ENCODE measurements at places on chromosomes 16 and 17.

DNA sequence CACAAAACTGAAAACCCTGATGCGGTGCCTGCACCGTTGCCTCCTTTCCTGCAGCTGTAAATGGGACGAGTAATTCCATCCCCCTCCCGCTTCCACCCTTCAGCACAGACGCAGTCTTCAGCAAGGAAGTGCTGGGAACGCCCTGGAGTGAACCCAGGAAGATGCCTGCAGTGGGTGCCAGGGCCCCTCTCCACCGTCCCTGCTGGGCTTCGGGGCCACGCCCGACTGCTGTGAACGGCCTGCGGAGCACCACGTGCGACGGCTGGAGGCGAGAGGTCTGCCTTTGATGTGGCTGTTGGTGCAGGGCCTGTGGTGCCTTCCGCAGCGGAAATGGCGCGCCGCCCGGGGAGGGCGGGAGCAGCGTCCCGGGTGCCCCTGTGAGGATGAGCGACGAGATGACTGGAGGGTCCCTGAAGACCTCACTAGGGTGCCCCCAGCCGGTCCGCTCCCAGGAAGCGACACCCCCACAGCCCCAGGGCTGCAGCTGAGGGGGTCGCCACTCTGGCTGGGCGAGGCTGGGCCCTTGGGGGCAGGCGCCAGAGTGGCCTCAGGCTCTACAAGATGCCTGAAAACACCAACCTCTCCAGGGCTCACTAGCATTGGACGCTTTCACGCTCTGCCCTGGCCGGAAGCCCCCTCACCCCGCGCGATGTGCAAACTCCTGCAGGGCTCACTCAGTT lies 749 bp upstream of the MC1R start:
- DNase-seq, result no peak

DNA sequence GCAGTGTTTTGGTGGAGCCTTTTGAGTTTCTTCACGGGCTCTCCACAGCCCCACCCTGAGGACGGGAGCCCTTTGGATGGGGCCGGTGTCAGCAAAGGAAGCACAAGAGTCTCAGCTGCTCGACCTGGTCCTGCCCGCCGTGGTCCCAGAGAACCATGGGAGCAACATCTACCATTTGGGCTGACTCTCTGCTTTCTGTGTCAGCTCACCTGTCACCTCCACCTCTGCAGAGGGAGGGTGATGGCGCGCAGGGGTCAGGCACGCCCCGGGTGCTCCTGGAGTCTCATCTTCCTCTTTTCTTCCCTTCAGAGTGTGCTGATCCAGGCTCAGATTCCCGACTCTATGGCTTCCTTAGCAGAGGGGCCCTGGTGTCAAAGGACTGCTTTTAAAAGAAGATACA lies 171.7 kb downstream of the LAT start:
- DNase-seq, result no peak

DNA sequence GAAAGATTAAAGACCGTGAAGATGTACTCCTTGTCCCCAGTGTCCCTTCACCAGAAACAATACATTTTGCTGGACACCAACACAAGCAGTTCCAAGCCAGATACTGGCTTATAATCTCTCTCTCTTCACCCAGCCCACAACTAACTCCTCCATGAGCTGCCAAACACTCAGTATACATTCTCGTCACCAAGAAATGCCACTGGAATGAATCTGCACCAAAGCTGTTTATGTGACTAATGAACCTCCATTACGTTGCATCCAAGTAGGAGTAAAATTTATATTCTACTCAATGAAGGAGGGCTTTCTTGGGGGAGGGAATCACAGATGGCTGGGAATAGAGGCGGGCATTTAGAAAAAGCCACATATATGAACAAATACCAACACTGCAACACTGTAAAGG lies 20.9 kb upstream of the SOX9 start:
- DNase-seq, result no peak

GRCh38 chr16:53855511-53855910 lies 151.6 kb downstream of the FTO start:
- DNase-seq, result no peak

DNA sequence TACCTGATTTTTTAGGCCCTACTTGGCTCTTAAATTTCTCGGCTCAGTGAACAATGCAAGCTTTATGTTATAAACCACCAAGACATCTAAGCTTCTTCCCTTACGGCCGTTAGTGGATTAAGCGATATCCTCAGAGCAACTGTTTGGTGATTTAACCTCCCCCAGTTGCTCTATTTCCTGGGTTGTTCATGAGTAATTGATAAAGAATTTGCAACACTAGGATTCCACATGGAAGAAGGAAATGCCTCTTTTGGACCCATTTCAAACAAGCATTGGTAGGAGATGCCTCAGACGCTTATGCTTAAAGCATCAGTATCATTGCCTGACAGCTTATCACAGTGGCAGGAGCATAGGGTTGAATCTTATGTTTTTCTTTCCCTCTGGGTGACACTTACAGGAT lies 65.3 kb downstream of the RBFOX1 start:
- DNase-seq, result no peak

DNA sequence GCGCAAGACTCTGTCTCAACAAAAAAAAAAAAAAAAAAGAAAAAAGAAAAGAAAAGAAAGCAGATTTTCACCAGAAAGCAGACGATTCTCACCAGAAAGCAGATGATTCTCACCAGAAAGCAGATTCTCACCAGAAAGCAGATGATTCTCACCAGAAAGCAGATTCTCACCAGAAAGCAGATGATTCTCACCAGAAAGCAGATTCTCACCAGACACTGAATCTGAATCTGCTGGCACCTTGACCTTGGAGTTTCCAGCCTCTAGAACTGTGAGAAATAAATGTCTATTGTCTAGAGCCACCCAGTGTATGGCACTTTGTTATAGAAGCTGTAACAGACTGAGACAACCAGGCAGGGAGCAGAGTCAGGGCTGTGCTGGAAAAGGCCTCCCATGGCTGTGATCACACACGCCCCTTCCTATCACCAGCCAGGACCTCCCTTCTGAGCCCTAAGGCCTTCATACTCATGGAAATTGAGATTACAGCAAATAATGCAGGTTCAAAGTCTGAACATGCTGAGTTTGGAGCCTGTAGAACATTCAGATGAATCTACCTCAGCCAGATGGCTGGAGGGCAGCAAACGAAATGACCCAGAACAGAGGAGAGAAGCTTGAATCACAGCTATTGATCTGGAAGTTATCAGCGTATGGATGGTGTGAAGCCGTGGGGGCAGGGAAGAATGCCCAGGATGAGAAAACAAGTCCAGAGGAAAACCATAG lies 309.3 kb downstream of the SLC39A11 start:
- no peak for DNase-seq

DNA sequence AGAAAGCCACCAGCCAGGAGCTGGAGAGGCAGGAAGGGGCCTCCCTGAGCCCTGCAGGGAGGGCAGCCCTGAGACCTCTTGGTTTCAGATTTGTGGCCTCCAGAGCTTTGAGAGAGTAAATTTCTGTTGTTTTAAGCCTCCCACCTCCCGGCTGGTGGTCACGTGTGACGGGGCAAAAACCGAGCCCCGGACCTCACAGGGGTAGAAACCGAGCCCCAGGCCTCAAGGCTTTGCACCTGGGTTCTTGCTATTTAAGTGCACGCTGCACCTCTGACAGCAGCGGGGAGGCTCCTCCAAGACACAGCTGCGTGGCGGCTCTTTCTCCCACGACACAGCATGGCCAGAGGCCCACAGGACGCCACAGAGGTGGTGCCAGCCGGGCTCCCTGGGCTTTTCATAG lies 17.4 kb upstream of the ZC3H18 start:
- DNase-seq, result no peak

GRCh38 chr16:55323637-55324271 lies at the start of gene IRX6:
Gene IRX6, plus strand, starts transcription at chr16:55324203. Its CDS starts 889 bp downstream, at chr16:55325092.
- DNase-seq, result no peak

GRCh38 chr16:22278441-22279230 lies 18.6 kb upstream of the POLR3E start:
- DNase-seq, result no peak

DNA sequence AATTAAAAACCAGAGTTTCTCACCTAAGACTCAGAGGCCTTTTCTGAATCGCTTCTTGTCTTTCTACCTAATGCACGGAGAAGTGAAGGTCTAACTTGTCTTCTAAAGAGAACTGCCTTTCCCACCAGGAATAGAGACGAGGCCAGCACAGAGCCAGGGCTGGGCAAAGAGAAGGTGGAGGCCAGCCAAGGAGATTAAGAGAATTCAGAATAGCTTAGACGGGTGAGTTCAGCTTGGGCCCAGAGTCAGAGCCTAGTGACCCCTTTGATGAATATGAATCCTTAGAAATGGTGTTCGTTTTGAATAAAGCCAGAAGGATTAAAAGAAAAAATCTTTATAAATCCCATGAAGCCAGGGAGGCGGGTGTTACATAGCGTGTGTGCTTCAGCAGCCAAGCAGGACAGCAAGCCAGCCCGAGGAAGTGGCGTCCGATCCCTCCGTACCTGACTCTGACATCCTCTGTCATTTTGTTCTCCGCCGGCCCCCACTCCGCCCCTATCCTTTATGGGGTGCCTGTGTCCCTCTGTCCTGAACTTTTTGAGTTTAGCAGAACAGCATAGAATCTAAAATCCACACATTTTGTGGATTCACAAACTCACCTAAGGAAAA lies 7.4 kb downstream of the GSG1L2 start:
- DNase-seq, result no peak

- DNase-seq, result no peak
Observed at GRCh38 chr17:38545531-38546225, 60.1 kb downstream of the SRCIN1 start.

DNA sequence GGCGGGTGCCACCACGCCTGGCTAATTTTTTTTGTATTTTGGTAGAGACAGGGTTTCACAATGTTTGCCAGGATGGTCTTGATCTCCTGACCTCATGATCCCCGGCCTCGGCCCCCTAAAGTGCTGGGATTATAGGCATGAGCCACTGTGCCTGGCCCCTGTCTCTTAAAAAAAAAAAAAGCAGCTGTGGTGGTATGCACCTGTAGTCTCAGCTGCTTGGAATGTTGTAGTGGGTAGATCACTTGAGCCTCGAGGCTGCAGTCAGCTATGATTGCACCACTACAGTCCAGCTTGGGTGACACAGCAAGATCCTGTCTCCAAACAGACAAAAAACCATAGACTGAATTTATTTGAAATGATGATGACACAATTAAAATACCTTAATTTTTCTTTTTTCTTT lies 24.3 kb downstream of the CDK12 start:
- no peak for DNase-seq

- no peak for DNase-seq
Observed at GRCh38 chr17:69057280-69057679, 3.4 kb downstream of the ABCA9 start.

GRCh38 chr17:82320956-82321927 lies 3.8 kb upstream of the CD7 start:
- DNase-seq, result peak; percentile 62

- no peak for DNase-seq
Observed at GRCh38 chr16:74226338-74226954, 70.2 kb upstream of the PSMD7 start.

All from pancreas (tissue), 10 donors.